ENCODE measurements at places on chromosomes 2 and 18.

DNA sequence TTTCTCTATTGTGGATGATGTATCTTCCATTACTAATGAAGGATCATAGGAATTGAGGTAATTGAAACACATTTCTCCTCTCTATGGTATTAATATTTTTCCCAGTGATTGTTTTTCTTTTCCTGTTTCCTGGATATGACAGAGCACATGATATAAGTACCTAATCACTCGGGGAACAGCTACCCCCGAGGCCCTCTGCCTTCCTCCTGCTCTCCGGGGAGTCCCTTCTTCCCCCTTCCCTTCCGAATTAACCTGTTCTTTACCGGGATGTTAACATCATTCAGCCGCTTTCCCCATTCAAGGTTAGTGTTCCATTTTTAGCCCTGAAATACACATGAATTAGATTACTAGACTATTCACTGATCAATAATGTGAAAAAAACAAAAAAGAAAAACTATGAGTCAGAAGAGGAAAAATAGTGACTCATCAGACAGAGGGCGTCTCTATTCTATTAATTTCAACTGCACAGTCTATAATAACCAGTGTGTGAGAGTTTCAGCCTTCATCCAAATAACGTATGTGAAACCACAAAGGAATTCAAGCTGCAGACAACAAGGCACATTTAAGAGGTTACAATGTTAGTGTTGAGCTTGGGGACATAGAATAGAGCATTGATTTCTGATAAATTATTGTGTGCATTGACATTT is 450.8 kb downstream of the DLGAP1 start:
- no peak for DNase-seq

DNA sequence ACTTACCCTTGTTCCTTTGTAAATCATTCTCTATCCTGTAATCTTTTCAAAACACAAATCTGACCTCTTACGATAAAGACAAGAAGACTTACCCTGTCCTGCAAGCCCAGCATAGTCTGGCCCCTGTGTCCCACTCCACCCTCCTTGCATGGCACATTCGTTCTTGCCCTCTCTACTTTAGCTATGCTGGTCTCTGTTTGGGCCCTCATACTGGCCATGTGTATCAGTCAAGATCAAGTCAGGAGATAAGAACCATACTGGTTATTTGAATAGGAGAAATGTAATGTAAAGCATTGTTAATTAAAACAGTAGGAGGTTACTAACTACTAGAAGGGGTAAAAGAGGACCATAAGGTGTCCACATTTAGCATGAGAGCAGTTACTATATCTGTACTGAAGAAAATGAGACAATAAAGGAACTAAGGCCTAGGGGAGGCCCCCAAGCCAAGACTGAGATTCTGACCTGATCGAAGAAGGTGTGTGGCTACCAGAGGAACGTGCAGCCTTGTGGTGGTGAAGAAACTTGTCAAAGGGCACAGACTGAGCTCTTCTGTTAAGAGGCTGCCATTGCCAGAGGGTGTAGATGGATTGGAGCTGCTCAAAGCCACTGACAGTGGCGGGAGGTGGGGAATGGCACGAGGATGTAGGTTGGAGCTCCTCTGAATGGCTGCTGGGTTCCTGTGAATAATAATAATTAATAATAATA is 80.8 kb downstream of the KCTD18 start:
- DNase-seq = no peak

DNA sequence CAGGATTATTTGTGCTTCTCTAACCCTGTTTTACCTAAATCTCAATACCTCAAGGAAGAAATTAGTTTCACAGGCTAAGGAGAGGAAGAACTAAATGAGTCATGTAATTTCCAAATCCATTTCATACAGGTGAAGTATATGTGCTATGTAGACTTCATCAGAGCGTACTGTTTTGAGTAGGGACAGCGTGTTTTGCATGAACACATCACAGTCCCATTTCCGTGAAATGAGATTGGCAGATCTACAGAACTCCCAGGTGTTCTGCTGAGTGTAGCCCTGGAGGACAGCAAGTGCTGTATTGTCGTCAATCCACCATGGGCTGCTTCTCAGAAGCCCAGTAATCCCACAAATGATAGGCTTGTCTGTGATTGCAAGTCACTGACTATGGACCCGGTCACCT is 97.7 kb downstream of the XRCC5 start:
- DNase-seq = no peak

- DNase-seq = no peak
Observed at GRCh38 chr18:9038277-9038871, 64.1 kb upstream of the NDUFV2 start.

- no peak for DNase-seq
Observed at GRCh38 chr18:64032312-64032711, 62.4 kb downstream of the SERPINB8 start.

DNA sequence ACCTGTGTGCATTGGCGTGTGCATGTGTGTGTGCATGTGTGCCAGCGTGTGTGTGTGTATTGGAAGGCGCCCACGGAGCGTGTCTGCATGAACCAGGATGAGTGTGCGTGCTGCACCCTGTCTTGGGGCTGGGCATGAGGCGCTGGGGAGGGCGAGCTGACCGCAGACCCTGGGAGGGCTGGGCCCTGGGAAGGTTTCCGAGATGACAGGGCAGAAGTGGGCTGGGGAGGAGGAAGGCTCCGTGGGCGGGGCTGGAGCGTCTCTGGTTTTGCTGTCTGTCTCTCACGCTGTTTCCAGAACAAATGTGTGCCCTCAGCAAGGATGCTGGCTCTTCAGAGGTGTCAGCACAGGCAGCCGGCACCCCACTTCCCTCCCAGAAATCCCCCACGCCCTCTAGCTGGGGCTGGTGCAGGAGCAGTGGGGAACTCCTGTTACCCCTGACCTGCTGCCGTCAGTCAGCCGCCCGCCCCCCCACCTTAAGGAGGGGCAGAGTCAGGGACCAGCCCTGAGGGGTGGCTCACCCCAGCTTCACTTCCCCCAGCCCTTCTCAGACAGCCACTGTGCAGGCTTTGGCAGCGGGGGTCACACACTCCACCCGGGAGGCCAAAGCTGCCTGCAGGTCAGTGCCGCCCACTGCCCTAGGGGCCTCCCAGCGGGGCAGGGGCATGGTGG is at the start of gene GPR35:
TSS of gene GPR35 (plus strand) at position 531 of the 672 bp plus-strand sequence. CDS start 4,473 bp downstream, outside the sequence.
- DNase-seq = no peak
